ENCODE measurements at places on chromosomes 6 and 20. TPM values are rescaled to one million over a fixed set of nuclear protein-coding genes. Genes with fewer than 3 reads are reported as not detected.

- no peak for DNase-seq
Observed at GRCh38 chr20:38159957-38160756, 4.9 kb downstream of the TGM2 start.

GRCh38 chr6:33633462-33634158, 12.5 kb downstream of the ITPR3 start:
- peak; percentile 53 for DNase-seq

DNA sequence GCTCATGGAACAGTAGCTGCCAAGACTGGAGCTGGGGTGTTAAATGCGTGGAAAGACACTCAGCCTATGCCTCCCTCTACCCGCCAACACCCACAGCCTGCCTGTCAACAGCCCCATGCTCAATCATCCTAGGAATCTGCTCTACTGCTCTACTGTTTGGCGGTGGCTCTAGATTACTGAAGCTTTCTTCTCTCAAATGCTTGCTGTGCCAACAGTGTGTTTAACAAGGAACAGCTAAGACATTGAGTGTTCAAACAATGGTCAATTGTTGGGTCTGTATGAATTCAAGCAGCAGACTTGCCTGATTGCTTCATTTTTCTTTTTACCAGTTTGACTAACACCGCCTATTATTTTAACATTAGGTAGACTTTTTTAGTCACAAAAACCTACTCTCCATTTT, 258.6 kb downstream of the SOD2 start:
- no peak for DNase-seq

ACSS1 gene
- 33.7 TPM for total RNA-seq

MAPK13 gene
- 70.3 TPM for total RNA-seq

DNA sequence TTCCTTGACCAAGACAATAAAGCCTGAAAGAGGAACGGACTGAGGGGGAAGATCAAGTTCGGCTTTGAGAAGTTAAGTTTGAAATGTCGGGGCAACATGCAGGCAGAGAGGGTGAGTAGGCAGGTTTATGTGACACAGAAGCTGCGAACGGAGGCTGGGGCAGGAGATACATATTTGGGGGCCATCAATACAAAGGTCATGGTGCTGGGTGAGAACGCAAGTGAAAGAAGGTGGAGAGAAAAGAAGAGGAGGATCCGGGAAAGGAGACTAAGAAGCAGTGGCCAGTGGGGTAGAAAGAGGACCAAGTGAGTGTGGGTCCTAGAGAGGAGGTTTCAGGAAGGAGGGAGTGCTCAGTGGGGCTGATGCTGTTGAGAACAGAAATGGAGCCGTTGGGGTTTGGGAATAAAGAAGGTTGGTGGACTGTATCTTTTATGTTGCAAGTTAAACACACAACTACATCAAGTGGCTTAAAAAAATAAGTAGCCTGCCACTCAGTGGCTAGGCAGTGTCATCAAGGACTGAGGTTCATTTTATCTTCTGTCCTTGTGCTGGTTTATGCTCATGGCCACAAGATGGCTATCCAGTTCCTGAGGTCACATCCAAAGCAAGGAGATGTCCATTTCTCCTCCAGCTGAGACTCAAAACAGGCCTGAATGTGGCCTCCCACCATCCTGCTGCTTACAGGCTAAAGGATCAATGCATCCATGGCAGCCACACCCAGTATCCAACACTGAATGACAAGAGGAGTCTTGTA, 1.7 kb upstream of the BLCAP start:
- no peak for DNase-seq

SLC32A1 gene
- not detected for total RNA-seq

FOXA2 gene
- not detected for total RNA-seq

DNA sequence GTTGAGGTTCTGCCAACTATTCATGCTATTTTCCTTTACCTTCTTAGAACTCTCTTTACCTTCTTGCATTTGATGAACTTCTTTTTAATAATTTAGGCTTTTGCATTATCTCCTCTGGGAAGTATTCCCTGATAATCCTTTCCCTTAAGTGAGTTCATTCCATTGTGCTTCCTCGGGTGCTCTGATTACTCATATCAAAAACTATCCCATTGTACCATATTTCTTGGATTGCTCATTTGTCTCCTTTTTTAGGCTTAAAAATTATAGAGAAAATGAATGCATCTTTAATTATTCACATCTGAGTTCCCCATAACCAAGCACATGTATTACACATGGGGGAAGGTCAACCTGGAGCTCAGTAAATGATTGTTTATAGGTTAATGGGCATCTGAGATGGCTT, 2.5 kb downstream of the CALHM4 start:
- no peak for DNase-seq

GRCh38 chr20:53872561-53873229, 197.7 kb downstream of the BCAS1 start:
- no peak for DNase-seq

DNA sequence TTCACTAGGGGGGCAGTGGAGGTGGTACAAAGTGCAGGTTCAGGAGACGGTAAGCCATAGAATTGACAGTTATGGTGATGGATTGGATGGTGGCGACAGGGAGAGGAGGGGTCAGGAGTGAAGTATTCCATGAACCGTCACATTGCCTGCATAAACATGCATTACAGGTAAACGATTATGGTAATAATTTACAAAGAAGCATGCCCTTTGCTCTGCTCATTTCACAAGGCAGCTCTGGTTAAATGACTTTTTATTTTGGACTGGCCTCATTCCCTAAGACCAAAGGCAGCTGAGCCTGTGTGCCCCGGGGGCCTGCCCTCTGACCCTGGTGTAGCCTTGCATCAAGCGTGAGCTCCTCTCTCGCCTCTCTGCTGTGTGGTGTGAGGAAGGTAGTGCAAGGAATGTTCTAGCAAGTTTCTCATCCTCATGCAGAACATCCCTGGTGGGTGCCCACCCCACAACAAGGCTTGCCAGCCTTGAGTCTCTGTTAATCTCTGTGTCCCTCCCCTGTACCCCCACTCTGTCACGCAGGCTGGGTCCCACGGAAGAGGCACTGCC, 59.0 kb downstream of the PPP1R14C start:
- DNase-seq, result no peak

- DNase-seq, result no peak
Observed at GRCh38 chr6:42762426-42762859, 16.5 kb upstream of the TBCC start.

DYNLT2 gene
- total RNA-seq, result 3.8 TPM

- no peak for DNase-seq
Observed at GRCh38 chr6:56025795-56026194, 150.4 kb upstream of the BMP5 start.

GRCh38 chr6:30749554-30750378, 5.4 kb upstream of the IER3 start:
- peak; percentile 75 for DNase-seq

LINC00237 gene
- not detected for total RNA-seq

PARD6B gene
- 27.0 TPM for total RNA-seq

DNA sequence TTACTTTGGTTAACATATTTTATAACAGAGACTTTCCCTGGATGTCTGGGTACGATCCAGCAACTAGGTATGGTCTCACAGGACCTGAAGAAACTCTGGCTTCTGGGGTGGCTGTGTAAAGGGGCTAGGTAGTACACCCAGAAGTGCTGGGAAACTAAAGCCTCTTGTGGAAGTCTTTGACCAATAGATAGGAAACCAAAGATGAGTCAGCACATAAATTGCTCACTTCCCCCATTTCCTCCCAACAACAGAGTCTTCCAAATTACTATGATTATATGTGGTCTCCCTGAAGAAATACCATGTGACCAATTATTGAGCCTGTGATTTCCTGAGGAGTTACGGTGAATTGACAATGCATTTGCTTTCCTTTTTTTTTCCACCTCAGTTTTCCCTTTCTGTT, 26.8 kb upstream of the TBX18 start:
- no peak for DNase-seq
